ENCODE measurements at places on chromosomes 16 and 17.

DNA sequence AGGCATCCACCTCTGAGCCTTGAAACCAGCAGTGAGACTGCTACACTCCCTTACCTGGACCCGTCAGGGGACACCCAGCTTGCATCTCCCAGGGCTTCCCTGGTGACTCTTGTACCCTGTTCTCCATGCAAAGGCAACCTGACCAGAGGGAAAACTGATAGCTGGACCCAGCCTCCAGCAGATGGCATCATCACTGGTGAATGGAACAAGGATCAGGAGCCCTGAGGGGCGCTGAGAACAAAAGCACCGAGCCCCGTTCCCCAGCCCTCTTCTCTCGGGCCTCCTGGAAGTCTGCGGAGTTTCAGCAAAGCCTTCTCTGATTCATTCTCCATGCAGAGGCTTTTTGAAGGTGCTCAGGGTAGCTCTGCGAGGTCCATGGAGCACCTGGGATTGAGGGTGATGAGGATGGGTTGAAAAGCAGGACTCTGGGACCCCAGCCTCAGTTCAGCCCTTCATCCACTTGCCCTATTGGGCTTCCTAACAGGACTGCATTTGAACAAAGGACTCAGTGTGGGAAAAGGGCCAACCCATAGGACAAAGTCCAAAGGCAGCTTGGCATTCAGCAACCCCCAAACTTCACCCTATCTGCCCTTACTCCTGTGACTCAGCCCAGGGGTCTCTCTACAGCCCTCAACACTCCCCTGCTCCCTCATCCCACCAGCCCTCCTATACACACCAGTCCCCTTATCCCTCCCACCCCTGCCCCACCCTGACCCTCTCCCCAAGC lies 45.0 kb upstream of the LHX1 start:
- no peak overlapping the region for H3K27ac ChIP-seq
- H3K4me1 ChIP-seq: no peaks in the 10 kb centered on the region
- no peaks in the 10 kb centered on the region for H3K36me3 ChIP-seq
- peaks cover 13% of the 10 kb centered on the region for H3K27me3 ChIP-seq

GRCh38 chr16:31485571-31485970 lies 2.6 kb downstream of the SLC5A2 start:
- no peaks in the 10 kb centered on the region for H3K27me3 ChIP-seq
- H3K27ac ChIP-seq: no peak overlapping the region
- no peak overlapping the region for H3K4me3 ChIP-seq

GRCh38 chr17:80561541-80562114 lies 17.0 kb downstream of the RPTOR start:
- DNase-seq: no peak
- H3K27me3 ChIP-seq: no peaks in the 10 kb centered on the region
- H3K4me1 ChIP-seq: no peaks in the 10 kb centered on the region
- H3K36me3 ChIP-seq: peaks cover 3% of the 10 kb centered on the region
- H3K4me3 ChIP-seq: no peak overlapping the region

GRCh38 chr16:49734331-49734730 lies 121.6 kb downstream of the ZNF423 start:
- H3K4me1 ChIP-seq: no peaks in the 10 kb centered on the region
- no peak overlapping the region for H3K27ac ChIP-seq
- H3K4me3 ChIP-seq: no peak overlapping the region
- no peak for DNase-seq

DNA sequence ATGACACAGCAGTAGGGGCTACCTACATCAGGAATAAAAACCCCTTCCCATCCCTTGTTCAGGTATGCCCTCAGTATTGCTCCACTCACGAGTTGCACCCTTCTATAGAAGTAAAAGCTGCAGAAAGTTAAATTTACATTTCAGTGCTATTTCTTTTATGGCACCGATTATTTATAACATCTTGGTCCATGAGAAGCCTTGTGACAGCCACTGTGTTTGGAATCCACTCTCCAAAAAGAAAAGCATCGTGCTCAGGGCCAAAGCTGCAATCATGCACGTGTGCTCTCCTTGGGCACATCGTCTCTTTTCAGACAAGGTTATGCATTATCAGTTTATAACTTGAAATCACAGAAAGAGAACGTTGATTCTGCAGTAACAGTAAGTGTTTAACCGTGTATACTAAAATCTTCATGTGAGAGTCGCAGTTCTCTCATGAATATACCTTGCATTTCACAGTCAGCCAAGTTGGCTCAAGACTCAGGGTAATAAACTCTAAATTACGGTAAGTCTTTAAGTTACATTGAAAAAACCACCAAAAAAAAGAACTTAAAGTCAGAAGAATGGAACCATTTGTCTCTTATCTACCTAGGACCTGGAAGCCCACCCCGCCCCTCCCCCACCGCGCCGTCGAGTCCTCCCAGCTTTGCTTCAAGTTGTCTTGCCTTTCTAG lies 189.6 kb downstream of the CPPED1 start:
- H3K4me3 ChIP-seq: no peak overlapping the region
- H3K4me1 ChIP-seq: no peaks in the 10 kb centered on the region
- H3K27ac ChIP-seq: no peak overlapping the region
- no peak for DNase-seq
- H3K36me3 ChIP-seq: no peaks in the 10 kb centered on the region
- no peaks in the 10 kb centered on the region for H3K27me3 ChIP-seq

GRCh38 chr16:13521356-13521755 lies 398.6 kb upstream of the ERCC4 start:
- no peaks in the 10 kb centered on the region for H3K36me3 ChIP-seq
- DNase-seq: no peak
- no peak overlapping the region for H3K27ac ChIP-seq
- no peaks in the 10 kb centered on the region for H3K4me1 ChIP-seq

DNA sequence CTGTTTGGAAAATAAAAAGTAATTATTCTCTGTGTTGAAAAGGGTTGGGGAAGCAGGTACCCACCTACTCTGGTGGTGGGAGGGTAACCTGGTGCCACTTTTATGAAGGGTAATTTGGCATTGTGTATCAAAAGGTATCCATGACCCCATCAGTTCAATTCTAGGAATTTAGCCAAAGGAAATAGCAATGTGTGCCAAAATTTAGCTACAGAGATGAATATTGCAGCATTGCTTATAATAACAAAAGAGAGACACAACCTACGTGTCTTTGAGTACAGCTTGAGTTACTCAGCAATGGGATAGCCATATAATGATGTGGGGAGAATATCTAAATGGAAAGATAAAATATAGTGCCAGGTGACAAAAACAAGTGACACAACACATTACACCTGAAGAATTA lies 170.7 kb downstream of the NTN1 start:
- peaks cover 5% of the 10 kb centered on the region for H3K27me3 ChIP-seq
- no peak for DNase-seq
- no peak overlapping the region for H3K4me3 ChIP-seq
- no peak overlapping the region for H3K27ac ChIP-seq
- no peaks in the 10 kb centered on the region for H3K36me3 ChIP-seq

GRCh38 chr16:67247192-67248072 lies at the start of gene FHOD1:
Gene FHOD1 (minus strand): TSS chr16:67247481. CDS start chr16:67247410, 71 bp downstream.
- peaks cover 11% of the 10 kb centered on the region for H3K27me3 ChIP-seq
- peak within 1 kb of the TSS; percentile 99 for H3K4me3 ChIP-seq
- H3K4me1 ChIP-seq: peaks cover 58% of the 10 kb centered on the region
- H3K36me3 ChIP-seq: no peaks in the 10 kb centered on the region

- no peak for DNase-seq
- H3K27ac ChIP-seq: no peak overlapping the region
- H3K4me1 ChIP-seq: no peaks in the 10 kb centered on the region
Observed at GRCh38 chr17:35679007-35679682, 52.3 kb upstream of the RASL10B start.

Measured in lower lobe of right lung (tissue), 2 donors.